Fibroblast of lung (primary cell): ENCODE measurements at places on chromosomes 1 and 21. TPM values are rescaled to one million over a fixed set of nuclear protein-coding genes. Genes with fewer than 3 reads are reported as not detected.

- DNase-seq = no peak
Measured at GRCh38 chr1:199936441-199936840, 91.1 kb upstream of the NR5A2 start.

DNA sequence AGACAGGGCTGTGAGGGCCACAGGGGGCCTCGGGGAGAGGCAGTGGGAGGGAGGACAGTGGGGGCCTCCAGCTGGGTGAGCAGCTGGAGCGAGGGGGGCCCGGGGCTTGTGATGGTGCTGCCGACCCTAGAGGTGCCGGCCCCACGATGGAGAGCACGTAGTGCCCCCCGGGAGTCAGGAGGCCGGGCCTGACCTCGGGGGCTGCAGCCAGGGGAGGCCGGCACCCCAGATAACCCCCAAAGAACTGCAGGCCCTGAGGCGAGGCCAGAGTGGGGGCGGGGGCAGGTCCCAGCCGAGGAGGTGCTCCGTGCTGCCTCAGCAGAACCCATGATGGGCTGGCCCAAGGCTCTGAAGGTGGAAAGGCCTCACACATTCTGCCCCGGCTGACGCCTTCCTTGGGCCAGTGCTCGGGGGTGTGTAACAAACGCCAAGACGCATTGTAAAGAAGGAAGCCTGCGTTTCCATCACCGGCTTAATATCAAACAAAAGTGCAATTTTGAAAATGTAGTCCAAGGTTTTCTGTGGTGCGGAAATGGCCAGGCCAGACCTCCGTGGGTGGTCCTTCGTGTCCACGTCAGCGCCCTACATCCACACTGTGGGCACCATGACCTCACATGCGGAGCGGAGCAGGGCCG, 55.2 kb downstream of the COL6A1 start:
- no peak for DNase-seq

Gene SPRR4
- total RNA-seq = not detected in 2 replicates

- no peak for DNase-seq
Measured at GRCh38 chr1:180961622-180962021, 48.9 kb downstream of the KIAA1614 start.

Gene MR1
- 14.9 and 42.1 TPM in 2 replicates for total RNA-seq

DNA sequence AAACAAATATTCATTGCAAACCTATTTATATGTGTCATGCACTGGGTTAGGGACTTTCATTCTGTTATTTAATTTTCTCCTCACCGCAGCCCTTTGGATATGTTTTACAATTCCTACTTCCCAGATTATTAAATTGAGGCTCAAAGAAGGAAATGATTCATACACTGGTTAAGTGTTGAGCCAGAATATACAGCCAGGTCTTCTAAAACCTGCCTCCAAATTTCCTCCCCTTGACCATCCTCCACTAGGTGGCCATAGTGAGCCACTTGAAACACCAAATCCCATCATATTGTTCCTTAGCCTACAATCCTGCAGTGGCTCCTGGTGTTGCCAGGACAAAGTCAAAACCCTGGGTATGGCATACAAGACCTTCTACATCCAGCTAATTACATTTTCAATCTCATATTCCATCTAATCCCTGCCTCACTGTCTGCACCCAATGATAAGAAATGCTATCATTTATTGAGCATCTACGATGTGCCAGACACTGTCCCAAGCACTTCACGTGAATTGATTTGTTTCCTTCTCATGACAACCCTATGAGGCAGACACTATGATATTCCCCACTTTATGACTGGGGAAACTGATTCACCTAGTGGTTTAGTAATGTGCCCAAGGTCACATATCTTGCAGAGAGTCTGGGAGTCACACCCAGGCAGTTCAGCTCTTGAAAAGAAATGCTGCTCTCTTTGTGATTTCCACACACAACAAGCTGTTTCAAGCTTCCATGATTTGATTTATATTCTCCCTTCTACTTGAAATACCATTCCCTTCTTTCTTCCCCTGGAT, 23.6 kb upstream of the KIRREL1 start:
- DNase-seq = peak; percentile 85

DNA sequence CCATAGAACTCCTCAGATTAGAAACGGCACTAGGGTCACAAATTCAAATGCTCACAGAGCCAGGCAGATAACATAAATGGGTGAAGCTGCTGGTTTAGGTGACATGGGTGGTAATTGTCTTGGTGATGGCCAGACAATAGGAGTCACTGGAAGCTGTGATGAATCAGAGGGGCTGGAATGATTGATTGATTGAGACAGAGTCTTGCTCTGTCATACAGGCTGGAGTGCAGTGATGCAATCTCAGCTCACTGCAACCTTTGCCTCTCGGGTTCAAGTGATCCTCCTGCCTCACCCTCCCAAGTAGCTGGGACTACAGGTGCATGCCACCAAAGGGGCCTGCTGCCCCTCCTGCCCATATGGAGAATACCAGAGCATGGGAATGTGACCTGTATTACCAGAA, 63.0 kb downstream of the HIVEP3 start:
- no peak for DNase-seq

Gene KCNK2
- total RNA-seq = 2.8 and 6.4 TPM in 2 replicates

GRCh38 chr1:234981758-234982157, 146.9 kb downstream of the TOMM20 start:
- DNase-seq = no peak

DNA sequence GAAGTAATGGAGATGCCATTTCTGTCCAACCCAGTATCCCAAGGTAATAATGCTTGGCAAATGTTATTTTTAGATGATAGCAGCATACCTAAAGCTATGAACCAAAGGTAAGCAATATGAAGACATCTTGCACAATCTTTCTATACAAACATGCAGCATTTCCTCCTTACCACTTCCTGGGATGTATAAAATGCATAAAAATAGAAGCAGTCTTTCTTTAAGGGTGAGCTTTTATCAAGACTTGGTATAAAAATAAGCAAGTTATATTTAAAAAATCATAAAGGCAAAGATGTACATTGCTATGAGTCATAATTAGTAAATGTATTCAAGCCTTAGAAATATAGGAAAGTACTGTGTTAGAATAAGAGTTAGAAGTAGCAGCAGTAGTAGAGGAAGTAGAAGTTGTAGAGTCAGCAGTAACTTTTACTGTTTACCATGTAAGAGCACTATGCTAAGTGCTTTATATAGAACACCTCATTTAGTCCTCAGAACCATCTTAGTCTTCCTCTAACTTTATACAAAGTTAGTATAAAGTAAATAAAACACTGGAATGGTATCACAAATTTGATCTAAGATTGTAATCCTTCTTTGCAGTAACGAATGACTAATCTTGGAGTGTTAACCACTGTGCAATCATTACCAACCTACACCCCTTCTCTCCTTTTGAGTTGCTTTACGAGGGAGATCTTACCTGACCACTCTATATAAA, 371.3 kb downstream of the VAV3 start:
- DNase-seq = peak; percentile 1

DNA sequence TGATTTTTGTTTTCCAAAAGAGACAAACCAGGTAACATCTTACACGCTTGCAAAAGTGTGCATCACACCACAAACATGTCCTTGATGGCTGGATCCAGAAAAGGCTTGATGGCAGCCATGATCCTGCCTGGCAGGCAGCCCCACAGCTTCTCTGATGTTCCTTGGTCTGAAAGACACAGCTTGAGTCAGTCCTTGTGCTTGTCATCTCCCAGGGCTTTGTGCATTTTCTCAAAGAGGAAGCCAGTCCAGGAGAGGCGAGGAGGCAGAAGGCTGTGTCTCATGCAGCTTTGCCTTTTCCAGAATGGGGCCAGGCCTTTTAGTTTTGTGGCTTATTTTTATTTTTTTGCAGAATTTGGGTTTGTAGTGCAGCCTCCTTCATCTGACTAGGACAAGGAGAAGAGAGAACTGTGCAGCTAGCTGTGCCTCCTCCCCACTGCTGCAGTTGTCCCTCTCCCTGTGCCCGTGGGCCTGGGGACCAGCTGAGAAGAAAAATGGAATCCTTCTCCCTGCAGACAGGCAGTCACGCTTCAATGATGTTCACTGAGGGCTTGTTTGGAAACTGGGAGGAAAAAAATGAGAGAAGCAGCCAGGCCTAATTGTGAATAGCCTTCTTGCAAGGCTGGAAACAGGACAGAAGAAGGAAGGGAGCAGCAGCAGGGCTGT, 7.4 kb downstream of the FNDC5 start:
- DNase-seq = no peak

Gene LCE1B
- total RNA-seq = not detected in 2 replicates

DNA sequence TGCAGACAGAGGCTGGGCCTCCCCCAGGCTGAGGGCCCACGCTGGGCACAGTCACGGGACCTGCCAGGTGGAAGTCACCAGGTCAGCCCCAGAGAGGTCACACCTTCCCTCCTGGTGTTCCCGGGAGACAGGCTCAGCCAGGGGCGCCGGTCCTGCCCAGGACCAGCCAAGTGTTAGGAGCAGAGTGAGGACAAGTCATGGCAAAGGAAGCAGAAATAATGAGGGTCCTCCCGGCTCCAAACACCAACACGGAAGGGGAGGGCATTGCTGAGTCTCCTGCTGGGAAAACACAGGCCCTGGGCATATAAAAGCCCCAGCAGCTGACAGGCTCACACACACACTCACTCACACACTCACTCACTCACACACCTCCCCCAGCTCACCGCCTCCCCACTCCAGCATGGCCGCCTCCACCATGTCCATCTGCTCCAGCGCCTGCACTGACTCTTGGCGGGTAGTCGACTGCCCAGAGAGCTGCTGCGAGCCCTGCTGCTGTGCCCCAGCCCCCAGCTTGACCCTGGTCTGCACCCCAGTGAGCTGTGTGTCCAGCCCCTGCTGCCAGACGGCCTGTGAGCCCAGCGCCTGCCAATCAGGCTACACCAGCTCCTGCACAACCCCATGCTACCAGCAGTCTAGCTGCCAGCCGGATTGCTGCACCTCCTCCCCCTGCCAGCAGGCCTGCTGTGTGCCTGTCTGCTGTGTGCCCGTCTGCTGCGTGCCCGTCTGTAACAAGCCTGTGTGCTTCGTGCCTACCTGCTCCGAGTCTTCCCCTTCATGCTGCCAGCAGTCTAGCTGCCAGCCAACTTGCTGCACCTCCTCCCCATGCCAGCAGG, at the start of gene KRTAP10-10:
Gene KRTAP10-10, plus strand, starts transcription at position 339 of the 833 bp plus-strand sequence. Its CDS starts 62 bp downstream, at position 401.
- DNase-seq = no peak

- no peak for DNase-seq
Measured at GRCh38 chr1:1307261-1307922, 338 bp downstream of the ACAP3 start.

DNA sequence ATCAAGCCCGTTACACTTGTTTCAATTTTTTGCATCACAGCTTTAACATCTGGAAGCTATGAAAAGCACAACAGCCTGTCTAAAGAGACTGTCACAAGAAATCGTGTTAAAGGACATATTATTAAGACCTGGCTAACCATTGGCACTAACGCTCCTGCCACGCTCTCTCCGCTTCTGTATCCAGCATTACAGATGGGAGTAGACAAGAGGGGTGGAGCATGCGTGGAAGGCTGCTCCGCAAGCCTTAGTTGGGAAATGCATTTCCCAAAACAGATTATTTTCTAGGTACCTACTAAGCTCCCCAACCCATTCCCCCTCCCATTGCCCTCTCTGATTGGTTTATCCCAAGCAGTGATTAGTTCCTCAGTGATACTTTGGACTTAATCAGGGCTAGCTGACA, 72.4 kb downstream of the NTNG1 start:
- no peak for DNase-seq

Gene OR2L5
- not detected in 2 replicates for total RNA-seq

Gene OR10Z1
- under 0.01 TPM in 1 of 2 replicates, not detected in the other for total RNA-seq

DNA sequence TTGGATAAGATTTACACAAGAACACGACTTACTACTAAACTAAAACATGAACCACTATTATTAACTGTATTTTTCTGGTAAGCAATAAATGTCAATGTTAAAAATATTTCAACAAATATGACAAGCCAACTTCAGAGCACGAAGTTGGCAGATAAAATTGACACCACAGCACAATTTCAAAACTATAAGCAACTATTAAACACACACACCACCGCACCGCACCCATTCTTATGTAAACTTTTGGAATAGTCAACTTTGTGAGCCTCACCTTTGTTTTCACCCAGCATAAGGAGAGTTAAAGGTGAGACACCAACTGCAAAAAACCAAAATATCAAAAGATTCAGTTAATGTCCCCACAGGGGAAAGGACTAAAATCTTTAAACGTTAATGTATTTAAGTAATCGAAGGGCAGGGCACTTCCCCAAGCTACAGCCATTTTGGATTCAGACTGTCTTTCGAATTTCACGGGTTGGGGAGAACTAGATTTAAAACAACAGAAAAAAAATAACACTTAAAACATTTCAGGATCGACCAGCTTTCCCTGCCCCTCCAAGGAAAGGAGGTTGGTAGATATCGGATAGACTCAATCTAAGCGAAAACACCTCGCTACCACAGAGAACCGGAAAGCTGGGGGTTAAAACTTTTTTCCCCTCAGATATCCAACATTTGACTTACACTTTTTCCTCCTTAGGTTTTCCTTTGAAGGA, 872 bp downstream of the GPBP1L1 start:
- peak; percentile 23 for DNase-seq

DNA sequence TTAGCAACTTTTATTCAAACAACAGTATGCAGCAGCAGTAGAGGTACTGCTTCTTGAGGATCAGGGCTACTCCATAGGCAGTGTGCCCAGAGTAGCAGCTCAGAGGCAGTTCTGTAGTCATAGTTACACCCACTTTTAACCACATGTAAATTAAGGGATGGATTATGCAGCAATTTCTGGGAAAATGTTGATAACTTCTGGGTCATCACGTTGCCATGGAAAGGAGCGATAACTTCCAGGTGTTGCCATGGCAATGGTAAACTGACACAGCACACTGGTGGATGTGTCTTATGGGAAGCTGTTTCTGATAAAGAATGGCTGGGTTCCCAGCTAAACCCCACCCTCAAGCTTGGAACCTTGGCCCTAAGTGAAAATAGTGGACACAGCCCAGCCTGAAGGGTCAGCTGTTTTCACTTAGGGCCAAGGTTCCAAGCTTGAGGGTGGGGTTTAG, 29.0 kb upstream of the PLA2G2A start:
- DNase-seq = peak; percentile 69

Gene TMEM200B
- total RNA-seq = 17.7 and 18.5 TPM in 2 replicates

GRCh38 chr1:180188091-180188506, 33.4 kb downstream of the QSOX1 start:
- peak; percentile 34 for DNase-seq

Gene NUP133
- 31.9 and 35.2 TPM in 2 replicates for total RNA-seq

Gene KLF17
- total RNA-seq = under 0.01 and 0.50 TPM in 2 replicates

DNA sequence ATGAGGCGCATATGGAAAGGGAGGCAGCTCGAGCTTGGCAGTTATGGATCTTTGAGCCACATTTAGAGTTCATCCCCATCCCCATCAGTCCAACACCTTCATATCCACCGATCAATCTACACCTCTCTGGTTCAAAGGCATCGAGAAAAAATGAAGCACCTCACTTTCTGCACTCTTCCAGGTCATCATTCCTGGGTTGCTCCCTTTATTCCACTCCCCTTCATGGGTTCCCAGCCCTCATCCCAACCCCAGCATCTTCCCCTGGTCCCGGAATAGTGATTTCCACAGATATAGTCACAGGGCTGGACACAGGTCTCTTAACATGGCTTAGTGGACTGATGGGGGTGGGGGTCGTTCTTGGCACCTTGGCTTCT, 354 bp downstream of the HAPLN2 start:
- DNase-seq = no peak
